ENCODE measurements at places on chromosomes 2 and 18.

GRCh38 chr2:8402222-8402621 is 279.6 kb upstream of the ID2 start:
- no peaks in the 10 kb centered on the region for H3K27me3 ChIP-seq
- H3K36me3 ChIP-seq = no peaks in the 10 kb centered on the region
- no peaks in the 10 kb centered on the region for H3K4me1 ChIP-seq
- H3K4me3 ChIP-seq = no peak overlapping the region
- no peak for DNase-seq
- no peak overlapping the region for H3K27ac ChIP-seq

DNA sequence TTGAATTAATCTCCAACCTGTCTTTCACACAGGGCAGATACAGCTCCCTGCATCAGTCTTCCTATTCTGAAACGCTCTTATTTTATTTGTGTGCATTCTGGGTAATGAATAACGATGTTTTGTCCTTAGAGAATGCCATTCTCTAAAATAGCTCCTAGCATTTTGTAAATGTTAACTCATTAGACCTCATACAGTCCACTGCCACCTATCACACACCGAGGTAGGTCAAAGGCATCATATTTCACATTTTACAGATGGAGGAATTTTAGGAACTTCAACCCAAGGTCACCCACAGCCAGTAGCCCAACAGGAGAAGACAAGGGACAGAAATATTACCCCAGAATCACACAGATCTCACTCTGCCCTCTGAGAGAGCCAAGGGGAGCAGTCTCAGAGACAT is 455.4 kb upstream of the GYPC start:
- no peaks in the 10 kb centered on the region for H3K4me1 ChIP-seq
- DNase-seq = no peak
- H3K27me3 ChIP-seq = no peaks in the 10 kb centered on the region
- no peak overlapping the region for H3K4me3 ChIP-seq
- H3K27ac ChIP-seq = no peak overlapping the region

DNA sequence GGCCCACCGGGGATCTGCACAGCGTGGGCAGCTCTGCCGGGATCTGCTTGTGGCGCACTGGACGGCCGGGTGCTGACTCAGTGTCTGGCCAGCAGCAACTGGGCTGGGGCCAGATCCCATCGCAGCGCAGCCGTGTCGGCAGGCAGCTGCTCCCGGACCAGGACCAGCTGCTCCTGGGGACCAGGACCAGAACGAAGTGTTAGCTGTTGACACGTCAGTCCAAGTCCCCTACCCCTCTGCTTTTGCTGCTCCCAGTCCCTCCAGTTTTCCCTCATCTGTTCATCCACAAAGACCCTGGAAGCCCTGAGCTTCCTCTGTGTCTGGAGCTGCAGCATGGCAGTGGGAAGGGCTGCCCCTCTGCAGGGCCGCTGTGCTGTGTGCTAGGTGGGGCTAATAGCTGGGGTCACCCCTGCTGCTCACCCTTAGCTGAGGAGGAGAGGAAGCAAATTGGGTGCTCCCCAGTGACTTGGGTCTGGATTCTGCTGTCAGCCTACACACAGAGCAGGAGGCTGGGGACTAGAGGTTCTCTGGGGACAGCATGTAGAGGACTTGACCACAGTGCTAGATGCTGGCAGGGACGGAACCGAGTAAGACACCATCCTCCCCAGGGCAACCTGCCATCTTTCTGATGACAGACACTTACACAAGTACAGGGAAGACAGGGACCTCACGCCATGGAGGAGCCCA is 16.9 kb upstream of the KIF1A start:
- no peaks in the 10 kb centered on the region for H3K36me3 ChIP-seq
- H3K27ac ChIP-seq = no peak overlapping the region
- no peak overlapping the region for H3K4me3 ChIP-seq
- H3K27me3 ChIP-seq = peaks cover 2% of the 10 kb centered on the region
- H3K4me1 ChIP-seq = no peaks in the 10 kb centered on the region
- DNase-seq = no peak

DNA sequence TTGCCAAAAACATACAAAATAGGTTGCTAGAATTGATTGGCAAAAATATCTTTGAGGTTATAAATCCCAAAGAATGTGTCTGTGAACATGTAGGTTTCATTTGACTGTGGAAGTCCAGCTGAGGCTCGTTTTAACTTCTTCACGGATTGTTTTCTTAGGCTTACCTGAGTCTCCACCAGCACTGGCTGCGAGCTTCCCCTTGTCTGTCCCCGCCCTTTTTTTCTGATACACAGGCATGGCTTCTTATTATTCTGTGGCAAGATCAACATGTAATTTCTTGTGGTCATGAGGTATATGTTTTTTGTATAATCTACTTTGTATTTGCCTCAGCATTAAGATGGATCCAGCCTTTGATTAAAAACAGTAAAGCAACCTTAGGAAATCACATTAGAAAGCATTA is 7.2 kb upstream of the SLC40A1 start:
- H3K36me3 ChIP-seq = no peaks in the 10 kb centered on the region
- no peak overlapping the region for H3K27ac ChIP-seq
- peaks cover 6% of the 10 kb centered on the region for H3K27me3 ChIP-seq
- no peak for DNase-seq
- no peak overlapping the region for H3K4me3 ChIP-seq
- no peaks in the 10 kb centered on the region for H3K4me1 ChIP-seq

- no peak overlapping the region for H3K4me3 ChIP-seq
- H3K36me3 ChIP-seq = 0 out of 2 replicates have a peak, but pooled peaks cover 4% of the 10 kb centered on the region
- no peaks in the 10 kb centered on the region for H3K27me3 ChIP-seq
- H3K4me1 ChIP-seq = no peaks in the 10 kb centered on the region
Measured at GRCh38 chr2:3480352-3481010, 38.9 kb downstream of the ADI1 start.

- H3K27me3 ChIP-seq = peaks cover 24% of the 10 kb centered on the region
- no peaks in the 10 kb centered on the region for H3K4me1 ChIP-seq
- H3K27ac ChIP-seq = no peak within 1 kb of the TSS
- no peaks in the 10 kb centered on the region for H3K36me3 ChIP-seq
- peak within 1 kb of the TSS; percentile 36 for H3K4me3 ChIP-seq
- DNase-seq = no peak
Measured at GRCh38 chr2:68643011-68643873, at the start of gene PROKR1. Gene PROKR1, plus strand, starts transcription at chr2:68643579. Its CDS starts 2,243 bp downstream, at chr2:68645822.

GRCh38 chr18:52340406-52341102 is 557 bp downstream of the DCC start:
- H3K4me3 ChIP-seq = no peak overlapping the region
- H3K27me3 ChIP-seq = peaks cover 52% of the 10 kb centered on the region
- no peaks in the 10 kb centered on the region for H3K36me3 ChIP-seq
- no peak overlapping the region for H3K27ac ChIP-seq

- no peaks in the 10 kb centered on the region for H3K27me3 ChIP-seq
- H3K4me1 ChIP-seq = peaks cover 4% of the 10 kb centered on the region
- peak; percentile 91 for DNase-seq
- H3K4me3 ChIP-seq = peak within 1 kb of the TSS; percentile 83
- H3K36me3 ChIP-seq = peaks cover 25% of the 10 kb centered on the region
- peak within 1 kb of the TSS; percentile 80 for H3K27ac ChIP-seq
Measured at GRCh38 chr2:171687287-171688128, at the start of gene DYNC1I2. Gene DYNC1I2, plus strand, starts transcription at chr2:171687469. Its CDS starts 2,687 bp downstream, at chr2:171690156.

DNA sequence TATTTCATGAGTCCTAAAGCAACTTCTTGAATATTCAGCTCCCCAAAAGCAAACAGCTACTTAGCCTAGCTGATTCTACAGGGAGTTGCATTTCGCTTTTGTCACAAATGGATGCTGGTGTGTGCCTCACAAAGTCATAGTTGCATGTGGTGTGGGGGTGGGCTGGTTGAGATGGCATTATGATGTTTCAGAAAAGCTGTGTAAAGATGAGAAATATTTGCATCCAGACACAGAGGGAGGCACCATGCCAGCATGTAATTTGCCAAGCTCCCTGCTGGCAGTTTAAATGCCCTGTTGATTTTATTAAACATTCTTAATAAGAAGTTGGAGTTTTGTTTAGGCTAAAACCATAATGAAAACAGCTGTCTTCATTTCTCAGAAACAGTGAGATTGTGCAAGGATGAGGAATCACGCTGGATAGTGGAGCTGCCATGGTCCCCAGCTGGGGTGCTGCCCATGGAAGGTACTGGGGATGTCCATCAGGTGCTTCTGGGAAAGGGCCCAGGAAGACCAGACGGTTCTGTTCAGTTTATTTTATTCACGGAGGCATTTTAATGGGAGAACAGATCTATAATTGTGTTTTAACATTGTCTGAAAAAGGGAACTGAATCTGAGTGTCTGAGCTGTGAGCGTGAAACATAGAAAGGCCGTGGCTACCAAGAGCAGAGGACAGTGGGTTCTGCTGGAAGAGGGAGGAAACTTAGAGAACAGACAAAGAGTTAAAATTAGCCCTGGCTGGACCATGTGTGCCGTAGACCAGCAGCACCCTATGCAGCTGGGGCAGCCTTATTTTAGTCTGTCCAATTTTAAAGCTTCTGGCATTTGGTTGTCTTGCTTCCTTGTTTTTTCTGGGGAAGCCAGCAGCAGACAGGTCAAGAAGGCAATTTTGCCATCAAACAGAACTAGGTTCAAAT is 177.1 kb downstream of the FAM210A start:
- no peaks in the 10 kb centered on the region for H3K4me1 ChIP-seq
- no peak overlapping the region for H3K4me3 ChIP-seq
- DNase-seq = no peak
- peaks cover 20% of the 10 kb centered on the region for H3K27me3 ChIP-seq
- no peak overlapping the region for H3K27ac ChIP-seq

- DNase-seq = no peak
- H3K4me3 ChIP-seq = no peak overlapping the region
Measured at GRCh38 chr2:146931109-146931508, 913.7 kb upstream of the ACVR2A start.

Measured in RWPE2 (cell line).